Activated CD8-positive, alpha-beta T cell treated with anti-CD3 and anti-CD28 coated beads, Interleukin-2, amount 10 ng/mL, durations not matched to agents 7 days and 5 days (primary cell): ENCODE measurements at places on chromosomes 5 and 9.
A peak's percentile ranks its signal among the peaks of the same experiment; 100 is the strongest.

GRCh38 chr5:10876006-10876744 is 115.1 kb upstream of the DAP start:
- no peak for DNase-seq

DNA sequence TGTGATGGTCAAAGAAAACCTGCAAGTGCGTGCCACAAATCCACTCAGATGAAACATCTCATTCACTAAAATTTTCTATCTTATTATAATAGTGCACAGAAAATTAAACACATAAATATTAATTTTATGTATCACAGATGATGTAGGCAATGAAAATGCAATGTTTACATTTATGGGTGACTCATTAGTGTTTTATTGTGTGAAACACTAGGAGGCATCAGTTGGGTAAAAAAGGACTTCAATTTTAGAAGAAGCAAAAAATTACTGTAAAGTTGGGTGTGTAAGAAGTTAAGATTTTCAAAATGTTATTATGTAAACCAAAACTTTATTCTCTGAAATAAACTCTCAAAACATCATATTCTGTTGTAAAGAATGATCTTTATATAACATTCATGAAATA is 4.0 kb downstream of the MEF2C start:
- no peak for DNase-seq

GRCh38 chr5:11164531-11165294 is 403.7 kb upstream of the DAP start:
- DNase-seq = no peak

DNA sequence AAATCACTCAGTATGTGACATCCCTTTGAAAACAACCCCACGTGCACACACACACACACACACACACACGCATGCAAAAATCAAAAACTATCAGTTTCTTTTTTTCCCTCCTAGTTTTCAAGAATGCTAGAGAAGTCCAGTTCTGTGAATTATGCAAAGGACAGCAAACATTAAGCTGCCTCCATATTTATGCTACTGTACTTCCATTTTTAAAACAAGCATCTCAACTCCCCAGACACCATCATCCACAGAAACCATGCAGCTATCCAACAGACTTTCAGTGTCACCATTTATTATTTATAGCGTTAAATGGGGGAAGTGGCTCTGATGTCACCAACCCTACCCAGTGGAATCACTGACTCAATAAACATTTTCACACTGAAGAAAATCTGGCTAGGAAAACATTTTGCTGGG is 1.6 kb downstream of the FBXW11 start:
- peak; percentile 44 for DNase-seq

DNA sequence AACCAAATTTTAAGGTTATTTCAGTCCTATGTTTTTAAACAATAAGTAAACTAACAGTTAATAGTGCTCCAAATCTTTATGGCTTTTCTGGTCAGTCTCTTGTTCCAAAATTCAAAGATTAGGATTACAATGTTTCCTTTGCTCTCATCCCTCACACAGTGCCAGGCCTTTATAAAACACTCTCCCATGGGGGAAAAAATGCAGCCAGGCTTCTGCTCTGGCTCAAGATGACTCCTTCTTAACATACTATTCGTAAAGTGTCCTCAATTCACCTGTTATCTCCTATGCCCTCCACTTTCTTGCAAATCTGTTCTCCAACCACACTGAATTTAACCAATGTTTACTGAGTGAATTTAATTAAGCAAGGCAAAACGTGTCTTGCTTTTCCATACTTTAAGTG is 1.4 kb downstream of the CEP120 start:
- no peak for DNase-seq

DNA sequence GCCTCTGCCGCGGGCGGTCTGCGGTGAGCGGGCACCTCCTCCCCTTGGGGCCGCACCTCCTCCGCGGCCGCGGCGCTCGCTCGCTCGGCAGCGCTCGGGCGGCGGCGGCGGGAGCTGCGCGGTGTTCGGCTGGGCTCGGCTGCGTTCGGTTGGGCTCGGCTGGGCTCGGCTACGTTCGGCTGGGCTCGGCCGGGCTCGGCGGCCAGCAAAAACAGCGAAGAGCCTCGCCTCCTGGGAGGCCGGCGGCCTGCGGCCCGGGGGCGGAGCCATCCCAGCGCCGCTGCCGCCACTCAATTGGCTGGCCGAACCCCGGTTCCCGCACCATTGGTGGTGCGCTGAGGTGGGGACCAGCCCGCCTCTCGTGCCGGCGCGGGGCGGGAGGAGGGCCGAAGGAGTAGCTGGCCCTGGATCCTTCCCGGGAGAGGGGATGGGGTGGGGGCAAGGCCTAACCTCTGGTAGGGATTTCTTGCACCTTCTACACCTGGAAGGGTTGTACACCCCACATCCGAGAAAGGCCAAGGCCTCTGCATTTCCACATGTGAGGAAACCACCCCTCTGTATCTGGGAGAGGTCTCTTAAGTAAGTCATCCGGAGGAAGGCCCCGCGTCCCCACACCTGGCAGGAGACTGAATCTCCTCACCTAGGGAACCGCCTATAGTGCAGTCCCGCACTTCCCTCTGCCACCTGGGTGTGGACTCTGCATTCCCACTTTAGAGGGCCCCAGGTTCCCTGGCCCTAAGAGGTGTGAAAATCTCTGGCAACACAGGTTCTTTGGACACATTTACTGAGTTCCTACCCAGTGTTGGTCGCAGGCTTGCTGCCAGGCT is at the start of gene ENHO:
Gene ENHO (minus strand): TSS at position 20 of the 827 bp plus-strand sequence. CDS start 1,295 bp downstream, outside the sequence.
- DNase-seq = peak; percentile 90

GRCh38 chr5:21398511-21398910 is 1410.5 kb upstream of the CDH18 start:
- DNase-seq = no peak

DNA sequence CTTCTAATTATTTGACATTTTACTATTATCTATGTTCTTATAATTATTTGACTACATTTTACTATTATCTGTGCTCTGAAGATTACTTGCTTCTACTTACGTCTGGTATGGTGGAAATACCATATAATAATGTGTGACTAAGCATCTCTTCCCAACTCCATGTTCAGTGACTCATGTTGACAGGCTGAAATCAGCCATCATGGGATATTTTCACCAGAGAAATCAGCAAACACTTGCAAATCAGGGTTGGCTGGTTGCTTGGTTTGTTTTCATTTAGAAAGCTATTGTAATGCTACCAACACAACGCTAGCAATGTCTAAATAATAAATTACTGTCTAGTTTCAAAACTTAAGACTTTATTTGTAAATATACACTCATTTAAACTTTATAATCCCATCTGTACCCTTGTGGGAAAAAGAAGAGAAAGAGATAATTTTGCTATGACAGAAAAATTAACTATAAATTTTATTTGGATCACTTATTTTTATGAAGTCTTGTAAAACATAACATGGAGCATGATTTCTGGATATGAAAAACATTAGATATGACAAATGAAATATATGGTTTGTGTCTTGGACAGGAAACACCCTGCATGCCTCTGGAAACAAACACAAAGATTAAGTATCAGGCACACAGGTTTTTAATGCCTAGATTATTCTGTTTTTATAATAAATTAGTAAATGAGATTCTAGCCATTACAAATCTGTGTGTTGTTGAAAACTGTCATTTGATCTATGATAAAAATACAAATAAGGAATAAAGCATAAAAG is 337.6 kb downstream of the BNC2 start:
- no peak for DNase-seq

DNA sequence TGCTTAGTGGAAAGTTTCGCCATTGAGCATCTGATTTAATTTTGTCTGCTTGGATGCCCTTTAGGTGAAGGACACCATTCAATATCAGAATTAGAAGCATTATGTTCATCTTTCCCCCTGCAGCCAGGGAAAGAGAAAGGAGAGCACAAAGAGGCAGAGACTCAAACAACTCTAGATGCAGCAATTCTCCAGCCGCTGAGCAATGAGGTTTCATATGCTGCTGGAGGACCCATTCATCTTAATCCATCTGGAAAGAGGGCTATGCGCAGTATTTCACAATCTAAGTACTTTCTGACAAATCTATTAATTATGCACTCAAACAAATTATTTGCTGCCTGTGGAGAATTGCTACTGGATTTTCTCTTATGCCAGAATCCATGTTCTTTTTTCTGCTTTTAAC is 527.0 kb upstream of the TUSC1 start:
- DNase-seq = no peak

DNA sequence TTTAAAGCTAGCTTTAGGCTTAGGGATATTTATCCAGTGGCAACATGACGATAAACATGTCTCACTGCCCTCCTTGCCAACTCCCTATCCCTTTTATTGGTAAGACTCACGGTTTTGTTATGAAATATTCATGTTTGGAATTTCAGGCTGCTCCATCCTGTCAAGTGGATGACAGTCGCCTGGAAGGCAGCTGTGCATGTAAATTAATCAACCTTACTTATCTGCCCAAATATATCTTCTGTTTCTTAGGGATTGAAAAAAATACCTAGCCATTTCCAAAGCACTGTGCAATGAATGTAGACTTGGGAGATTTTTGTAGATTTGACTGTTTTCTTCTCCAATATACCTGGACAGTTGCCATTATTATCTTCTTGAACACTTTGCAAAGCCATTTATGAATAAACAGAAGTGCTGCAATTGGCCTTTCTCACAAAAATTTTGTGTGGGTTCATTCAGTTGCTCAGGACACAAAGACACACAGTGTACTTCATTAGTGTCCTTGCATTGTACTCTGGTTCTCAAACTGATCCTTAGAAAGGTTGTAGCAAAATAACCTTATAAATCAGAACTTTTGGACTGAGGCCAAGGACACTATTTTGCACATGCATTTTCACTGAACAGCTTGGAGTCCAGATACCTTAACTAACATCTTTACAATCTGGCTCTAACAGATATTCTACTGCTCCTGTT is 889.4 kb upstream of the SEMA6A start:
- DNase-seq = no peak

DNA sequence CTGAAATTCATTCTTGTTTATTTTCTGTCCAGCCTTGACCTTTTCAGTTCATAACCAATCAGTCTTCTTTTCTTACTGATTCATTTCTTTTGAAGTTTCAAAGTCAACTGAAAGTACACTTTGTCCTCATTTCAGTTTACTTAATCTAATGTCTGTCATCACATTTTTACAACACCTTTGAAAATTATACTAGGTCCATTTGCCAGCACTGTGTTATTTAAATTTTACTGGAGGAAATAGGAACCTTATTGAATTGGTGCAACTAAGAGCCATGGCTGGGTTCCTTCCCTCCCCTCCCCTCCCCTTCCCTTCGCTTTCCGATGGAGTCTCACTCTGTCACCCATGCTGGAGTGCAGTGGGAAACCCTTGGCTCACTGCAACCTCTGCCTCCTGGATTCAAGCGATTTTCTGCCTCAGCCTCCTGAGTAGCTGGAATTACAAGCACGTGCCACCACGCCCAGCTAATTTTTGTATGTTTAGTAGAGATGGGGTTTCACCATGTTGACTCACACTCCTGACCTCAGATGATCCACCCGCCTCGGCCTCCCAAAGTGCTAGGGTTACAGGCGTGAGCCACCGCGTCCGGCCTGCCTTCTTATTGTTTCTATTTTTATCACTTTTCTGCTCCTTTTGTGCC is 6.3 kb downstream of the RMI1 start:
- no peak for DNase-seq

- DNase-seq = no peak
These were observed 53.3 kb upstream of the SMC5 start for GRCh38 chr9:70205366-70206020.

GRCh38 chr9:34362614-34363214 is 14.0 kb downstream of the MYORG start:
- DNase-seq = no peak

DNA sequence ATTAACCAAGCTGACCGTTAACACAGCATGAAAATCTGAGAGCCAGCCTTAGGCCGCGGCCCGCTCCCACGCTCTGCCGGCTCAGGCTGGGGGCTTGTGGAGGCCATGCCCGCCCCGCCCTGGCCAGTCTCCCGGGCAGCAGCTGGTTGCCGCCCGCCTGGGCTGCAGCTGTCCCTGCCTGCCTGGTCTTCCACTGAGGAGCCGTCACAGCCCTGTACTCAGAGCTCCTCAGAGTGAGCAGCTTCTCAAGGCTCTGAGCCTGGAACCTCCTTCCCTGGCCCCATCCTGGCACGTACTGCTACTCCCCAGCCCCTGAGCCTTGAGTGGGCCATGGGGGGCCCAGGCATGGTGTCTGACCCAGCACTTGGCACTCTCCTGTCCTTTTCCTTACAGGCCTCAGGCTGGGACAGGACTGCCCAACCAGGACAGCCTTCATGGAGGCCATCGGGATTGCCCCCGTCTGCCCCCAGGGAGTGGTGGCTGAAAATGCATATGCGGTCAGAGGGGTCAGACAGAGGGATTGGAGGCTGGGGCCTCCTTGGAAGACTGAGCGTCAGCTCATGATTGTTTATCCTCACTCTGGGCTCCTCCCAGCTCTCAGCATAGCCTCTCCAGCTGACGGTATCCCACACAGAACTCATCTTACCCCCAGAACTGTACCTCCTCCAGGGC is 11.9 kb downstream of the FGFR4 start:
- no peak for DNase-seq

- no peak for DNase-seq
These were observed 179.9 kb downstream of the COX7C start for GRCh38 chr5:86797677-86798076.

DNA sequence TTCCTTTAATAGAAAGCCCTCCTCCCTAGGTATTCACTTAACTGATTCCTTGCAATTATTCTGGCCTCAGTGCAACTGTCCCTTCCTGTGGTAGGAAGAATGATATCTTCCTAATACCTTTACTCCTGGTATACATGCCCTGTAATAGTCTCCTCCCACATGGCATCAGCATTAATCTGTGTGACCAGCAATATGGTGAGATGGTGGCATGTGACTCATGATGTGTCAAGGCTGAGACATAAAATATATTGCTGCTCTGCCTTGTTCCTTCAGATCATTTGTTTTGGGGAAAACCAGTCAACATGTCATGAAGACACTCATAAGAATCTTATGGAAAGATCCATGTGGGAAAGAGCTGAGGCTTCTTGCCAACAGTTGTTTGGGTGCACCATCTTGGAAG is 149.1 kb upstream of the TRPM3 start:
- DNase-seq = no peak
